ENCODE measurements at places on chromosomes 13 and 19.
A peak's percentile ranks its signal among the peaks of the same experiment; 100 is the strongest.

GRCh38 chr13:90388887-90389452, 958.5 kb upstream of the MIR17HG start:
- H3K4me3 ChIP-seq: no peak overlapping the region
- H3K27me3 ChIP-seq: no peaks in the 10 kb centered on the region
- no peaks in the 10 kb centered on the region for H3K36me3 ChIP-seq
- no peak for DNase-seq

GRCh38 chr19:8148410-8149260, 757 bp downstream of the FBN3 start:
- no peaks in the 10 kb centered on the region for H3K4me1 ChIP-seq
- peaks cover 11% of the 10 kb centered on the region for H3K27me3 ChIP-seq
- no peak overlapping the region for H3K4me3 ChIP-seq
- no peaks in the 10 kb centered on the region for H3K36me3 ChIP-seq

- DNase-seq: no peak
- H3K27me3 ChIP-seq: no peaks in the 10 kb centered on the region
- no peaks in the 10 kb centered on the region for H3K36me3 ChIP-seq
- no peaks in the 10 kb centered on the region for H3K4me1 ChIP-seq
Measured at GRCh38 chr13:109821103-109821502, 34.7 kb upstream of the IRS2 start.

GRCh38 chr19:51546107-51546649, 14.7 kb upstream of the SIGLEC6 start:
- DNase-seq: no peak
- H3K36me3 ChIP-seq: no peaks in the 10 kb centered on the region
- H3K27me3 ChIP-seq: no peaks in the 10 kb centered on the region
- H3K4me1 ChIP-seq: no peaks in the 10 kb centered on the region
- no peak overlapping the region for H3K4me3 ChIP-seq

DNA sequence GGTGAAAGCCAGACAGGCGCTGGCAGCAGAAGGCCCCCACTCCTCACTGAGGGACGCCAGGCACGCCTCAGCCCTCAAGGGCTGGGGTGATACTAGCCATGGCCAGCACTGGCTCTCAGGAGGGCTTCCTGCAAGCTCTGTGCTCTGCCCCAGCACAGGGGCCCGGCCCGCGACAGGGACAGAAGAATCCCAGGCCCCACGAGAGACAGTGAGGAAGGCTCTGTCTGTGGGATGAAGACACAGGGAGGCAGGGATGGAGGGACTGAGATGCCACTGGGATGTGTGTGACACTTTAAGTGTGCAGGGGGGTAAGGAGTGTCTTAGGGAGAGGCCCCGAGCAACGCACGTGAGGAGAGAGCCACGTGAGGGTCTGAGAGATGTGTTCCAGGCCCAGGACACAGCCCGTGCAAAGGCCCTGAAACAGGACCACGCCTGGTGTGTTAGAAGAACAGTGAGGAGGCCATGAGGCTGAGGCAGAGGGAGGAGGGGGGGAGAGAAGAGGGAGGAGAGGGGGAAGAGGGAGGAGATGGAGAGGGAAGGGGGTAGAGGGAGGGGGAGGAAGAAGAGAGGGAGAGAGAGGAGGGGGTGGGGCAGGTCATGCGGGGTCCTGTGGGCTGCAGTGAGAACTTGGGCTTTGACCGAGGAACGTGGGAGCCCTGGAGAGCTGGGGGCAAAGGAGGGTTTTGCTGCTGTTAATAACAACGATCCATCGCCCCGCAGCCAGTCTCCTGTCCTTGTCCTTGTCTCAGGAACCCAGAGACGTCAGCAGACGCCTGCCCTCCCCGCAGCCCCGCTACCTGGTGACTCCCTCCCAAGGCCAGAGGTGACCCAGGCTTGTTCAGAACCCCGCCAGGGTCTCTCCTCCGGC, 7.2 kb downstream of the RPL36 start:
- H3K36me3 ChIP-seq: peaks cover 85% of the 10 kb centered on the region
- H3K4me1 ChIP-seq: no peaks in the 10 kb centered on the region
- H3K4me3 ChIP-seq: no peak overlapping the region
- DNase-seq: no peak
- H3K27ac ChIP-seq: no peak overlapping the region

DNA sequence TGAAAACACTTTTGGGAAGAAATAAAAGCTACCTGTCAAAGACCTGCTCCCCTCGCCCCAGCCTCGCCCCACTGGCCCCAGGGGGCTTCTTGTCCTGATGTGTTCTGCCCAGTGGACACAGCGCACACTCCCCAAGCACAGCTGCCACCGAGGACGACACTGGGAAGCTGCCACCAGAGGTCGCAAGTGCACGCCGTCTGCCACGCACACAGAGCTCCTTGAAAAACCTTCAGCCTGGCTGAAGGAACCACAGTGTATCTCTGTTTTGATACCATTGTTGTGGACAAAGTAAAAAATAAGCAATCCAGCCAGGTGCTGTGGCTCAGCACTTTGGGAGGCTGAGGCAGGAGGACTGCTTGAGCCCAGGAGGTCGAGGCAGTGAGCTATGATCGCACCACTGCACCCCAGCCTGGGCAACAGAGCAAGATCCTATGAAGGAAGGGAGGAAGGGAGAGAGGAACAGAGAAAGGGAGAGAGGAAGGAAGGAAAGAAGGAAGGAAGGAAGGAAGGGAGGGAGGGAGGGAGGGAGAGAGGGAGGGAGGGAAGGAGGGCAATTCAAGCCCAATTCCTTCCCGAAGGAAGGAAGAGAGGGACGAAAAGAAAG, 57.3 kb downstream of the CEBPG start:
- no peak overlapping the region for H3K4me3 ChIP-seq
- H3K27me3 ChIP-seq: no peaks in the 10 kb centered on the region
- H3K4me1 ChIP-seq: no peaks in the 10 kb centered on the region
- no peak for DNase-seq

GRCh38 chr19:49128545-49129237, 9.3 kb downstream of the PPFIA3 start:
- no peak for DNase-seq
- no peaks in the 10 kb centered on the region for H3K4me1 ChIP-seq
- peak overlapping the region; percentile 53 for H3K4me3 ChIP-seq

GRCh38 chr19:54532528-54532927, 29.9 kb downstream of the LAIR2 start:
- no peak for DNase-seq
- H3K4me3 ChIP-seq: no peak overlapping the region
- H3K36me3 ChIP-seq: no peaks in the 10 kb centered on the region
- no peaks in the 10 kb centered on the region for H3K27me3 ChIP-seq
- H3K27ac ChIP-seq: no peak overlapping the region

DNA sequence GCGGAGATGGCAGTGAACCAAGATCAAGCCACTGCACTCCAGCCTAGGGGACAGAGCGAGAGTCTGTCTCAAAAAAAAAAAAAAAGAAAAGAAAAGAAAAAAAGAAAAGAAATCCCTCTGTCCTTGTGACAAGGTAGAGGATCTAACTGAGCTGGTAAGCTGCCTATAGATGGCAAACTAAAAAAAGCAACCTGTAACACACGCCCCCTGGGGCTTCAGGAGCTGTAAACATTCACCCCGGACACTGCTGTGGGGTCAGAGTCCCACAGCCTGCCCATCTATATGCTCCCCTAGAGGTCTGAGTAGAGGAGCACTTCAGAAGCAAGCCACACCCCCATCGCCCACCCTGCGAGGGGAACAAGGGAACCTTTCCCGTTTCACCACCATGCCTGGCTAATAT, 4.3 kb upstream of the PGPEP1 start:
- no peak for DNase-seq
- no peaks in the 10 kb centered on the region for H3K36me3 ChIP-seq
- no peak overlapping the region for H3K27ac ChIP-seq

GRCh38 chr19:46488551-46488950, 7.1 kb downstream of the PNMA8B start:
- H3K27me3 ChIP-seq: no peaks in the 10 kb centered on the region
- no peak overlapping the region for H3K4me3 ChIP-seq
- peaks cover 11% of the 10 kb centered on the region for H3K4me1 ChIP-seq

DNA sequence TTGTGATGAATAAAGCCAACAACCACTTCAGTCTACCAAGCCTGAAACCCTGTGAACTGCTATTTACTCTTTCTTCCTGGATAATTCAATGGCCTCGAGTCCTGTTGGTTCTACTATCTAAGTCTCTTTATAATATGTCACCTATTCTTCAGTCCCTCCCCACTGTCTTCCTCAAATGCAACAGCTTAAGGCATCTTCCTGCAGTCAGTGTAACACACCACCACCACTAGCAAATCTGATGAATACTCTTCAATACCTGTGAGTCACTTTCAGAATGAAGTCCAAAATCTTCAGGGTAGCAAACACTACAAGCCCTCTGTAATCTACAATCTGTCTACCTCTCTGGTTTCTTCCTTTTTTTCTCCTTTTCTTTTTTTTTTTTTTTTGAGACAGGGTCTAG, 32.9 kb downstream of the ZDHHC20 start:
- H3K27me3 ChIP-seq: no peaks in the 10 kb centered on the region
- H3K4me3 ChIP-seq: no peak overlapping the region
- H3K4me1 ChIP-seq: no peaks in the 10 kb centered on the region
- no peaks in the 10 kb centered on the region for H3K36me3 ChIP-seq
- H3K27ac ChIP-seq: no peak overlapping the region
- DNase-seq: no peak

- H3K4me3 ChIP-seq: no peak overlapping the region
- no peak overlapping the region for H3K27ac ChIP-seq
- DNase-seq: no peak
- no peaks in the 10 kb centered on the region for H3K27me3 ChIP-seq
- no peaks in the 10 kb centered on the region for H3K4me1 ChIP-seq
Measured at GRCh38 chr13:43522788-43523187, 264.0 kb downstream of the ENOX1 start.

DNA sequence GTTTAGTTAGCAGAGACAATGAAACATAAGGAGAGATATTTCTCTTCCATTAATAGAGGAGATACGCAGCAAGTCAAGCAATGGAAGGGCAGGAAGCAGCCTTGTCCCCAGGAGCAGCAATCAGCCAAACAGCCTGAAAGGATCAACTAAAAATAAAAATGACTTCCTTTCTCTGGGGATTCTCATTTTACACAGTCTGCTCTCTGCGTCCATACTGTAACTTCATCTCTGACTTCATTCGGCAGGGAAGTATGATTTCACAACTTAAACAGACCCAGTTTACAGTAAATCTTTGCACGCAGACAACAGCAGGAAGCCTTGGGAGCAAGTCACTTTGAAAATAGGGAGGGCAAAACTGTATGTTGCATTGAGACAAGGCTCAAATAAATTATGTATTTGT, 826.7 kb downstream of the DIAPH3 start:
- DNase-seq: no peak
- H3K27ac ChIP-seq: no peak overlapping the region
- no peaks in the 10 kb centered on the region for H3K27me3 ChIP-seq
- H3K36me3 ChIP-seq: no peaks in the 10 kb centered on the region

DNA sequence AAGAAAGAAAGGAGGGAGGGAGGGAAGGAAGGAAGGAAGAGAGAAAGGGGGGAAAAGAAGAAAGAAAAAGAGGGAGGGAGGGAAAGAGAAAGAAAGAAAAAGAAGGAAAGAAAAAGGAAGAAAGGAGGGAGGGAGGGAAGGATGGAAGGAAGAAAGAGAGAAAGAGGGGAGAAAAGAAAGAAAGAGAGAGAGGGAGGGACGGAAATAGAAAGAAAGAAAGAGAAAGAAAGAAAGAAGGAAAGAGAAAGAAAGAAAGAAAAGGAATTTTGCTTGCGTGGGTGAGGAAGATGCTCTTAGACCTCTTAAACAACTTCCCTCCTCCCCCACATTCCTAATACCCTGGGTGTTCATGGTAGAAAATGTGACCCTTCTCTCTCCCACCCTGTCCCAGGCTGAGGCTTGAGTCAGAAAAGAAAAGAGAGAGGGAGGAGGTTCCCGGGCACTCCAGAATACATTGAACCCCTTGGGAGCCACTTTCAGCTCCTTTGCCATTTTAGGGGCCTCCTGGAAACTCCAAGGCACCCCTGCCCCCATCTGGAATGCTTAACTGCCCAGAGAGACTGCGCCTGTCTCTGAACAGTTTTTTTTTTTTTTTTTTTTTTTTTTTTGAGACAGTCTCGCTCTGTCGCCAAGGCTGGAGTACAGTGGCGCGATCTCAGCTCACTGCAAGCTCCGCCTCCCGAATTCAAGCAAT, 9.2 kb upstream of the KANK3 start:
- peak overlapping the region; percentile 56 for H3K27ac ChIP-seq
- H3K36me3 ChIP-seq: no peaks in the 10 kb centered on the region
- H3K4me3 ChIP-seq: no peak overlapping the region
- no peaks in the 10 kb centered on the region for H3K27me3 ChIP-seq

- H3K27me3 ChIP-seq: no peaks in the 10 kb centered on the region
- no peak overlapping the region for H3K27ac ChIP-seq
- DNase-seq: no peak
- H3K4me1 ChIP-seq: no peaks in the 10 kb centered on the region
- H3K4me3 ChIP-seq: no peak overlapping the region
Measured at GRCh38 chr13:77184455-77184854, 142.4 kb downstream of the MYCBP2 start.

DNA sequence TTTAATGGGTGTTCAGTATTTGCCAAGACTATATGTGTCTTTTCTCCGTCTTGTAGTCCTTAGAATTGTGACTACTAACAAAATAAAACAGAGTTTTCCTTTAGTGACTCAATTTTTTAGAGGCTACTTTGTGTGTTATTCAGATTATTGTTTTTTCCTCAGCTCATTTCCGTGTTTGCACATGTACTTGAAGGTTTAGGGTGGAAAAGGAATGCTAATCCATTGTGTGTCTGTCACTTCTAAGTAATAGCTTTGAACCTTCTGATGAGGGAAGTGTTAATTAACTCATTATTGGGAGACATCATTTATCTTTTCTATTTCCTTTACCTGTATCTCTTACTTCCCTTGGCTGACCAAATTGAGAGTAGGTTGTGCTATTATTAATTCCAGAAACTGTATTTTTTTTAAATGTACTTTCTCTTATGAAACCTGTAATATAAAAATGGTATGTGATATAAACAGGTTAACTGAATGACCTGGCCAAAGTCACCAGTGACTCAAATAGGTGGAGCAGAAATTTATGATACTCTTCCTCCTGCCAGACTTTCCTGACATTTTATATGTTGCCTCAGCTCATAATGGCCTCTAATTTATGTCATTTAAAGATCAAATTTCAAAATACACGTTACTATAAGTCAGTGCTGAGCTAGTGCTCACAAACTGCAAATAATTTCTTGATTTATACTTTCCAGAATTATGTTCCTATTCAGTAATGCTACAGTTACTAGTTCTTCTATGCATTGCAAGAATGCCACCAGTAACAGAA, 88.8 kb downstream of the LMO7 start:
- no peaks in the 10 kb centered on the region for H3K27me3 ChIP-seq
- no peaks in the 10 kb centered on the region for H3K36me3 ChIP-seq
- DNase-seq: no peak
- H3K4me1 ChIP-seq: peaks cover 9% of the 10 kb centered on the region
- no peak overlapping the region for H3K27ac ChIP-seq
- H3K4me3 ChIP-seq: no peak overlapping the region

Measured in ascending aorta (tissue), 2 donors.